ENCODE measurements at places on chromosomes 7 and 10. TPM values are rescaled to one million over a fixed set of nuclear protein-coding genes. Genes with fewer than 3 reads are reported as not detected.

The POM121 gene
- total RNA-seq, result 16.8 TPM

The KLLN gene
- total RNA-seq, result 0.68 TPM

GRCh38 chr10:21172930-21173801 is 276.1 kb upstream of the NEBL start:
- DNase-seq, result peak; percentile 44

DNA sequence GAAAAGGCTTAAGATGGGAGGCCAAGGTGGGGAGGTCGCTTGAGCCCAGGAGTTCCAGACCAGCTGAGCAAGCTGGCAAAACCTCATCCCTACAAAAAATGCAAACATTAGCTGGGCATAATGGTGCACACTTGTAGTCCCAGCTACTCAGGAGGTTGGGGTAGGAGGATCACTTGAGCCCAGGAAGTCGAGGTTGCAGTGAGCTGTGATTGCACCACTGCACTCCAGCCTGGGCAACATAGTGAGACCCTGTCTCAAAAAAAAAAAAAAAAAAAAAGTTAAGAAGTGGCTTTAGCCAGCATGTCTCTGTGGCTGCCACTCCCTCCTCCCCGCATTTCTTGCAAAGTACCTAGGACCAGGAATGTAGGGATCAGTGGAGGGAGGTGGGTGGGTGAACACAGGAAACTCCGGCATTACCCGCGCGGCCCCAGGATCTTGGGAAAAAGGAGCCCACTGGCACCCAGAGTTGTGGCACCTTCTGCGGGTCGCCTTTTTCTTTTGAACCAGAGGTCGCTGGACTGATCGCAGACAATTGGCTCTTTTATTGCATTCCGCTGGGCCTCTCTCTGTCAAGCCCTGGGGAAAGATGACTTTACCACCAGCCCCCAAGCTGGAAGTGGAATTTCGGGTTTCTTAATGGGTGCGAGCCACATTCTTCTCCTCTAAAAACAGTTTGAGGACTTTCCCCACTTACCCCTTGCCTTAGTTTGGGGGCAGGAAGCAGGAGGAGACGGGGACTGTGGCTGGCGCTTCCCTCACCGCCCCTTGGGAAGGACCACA is 3.5 kb downstream of the VGF start:
- no peak for DNase-seq

DNA sequence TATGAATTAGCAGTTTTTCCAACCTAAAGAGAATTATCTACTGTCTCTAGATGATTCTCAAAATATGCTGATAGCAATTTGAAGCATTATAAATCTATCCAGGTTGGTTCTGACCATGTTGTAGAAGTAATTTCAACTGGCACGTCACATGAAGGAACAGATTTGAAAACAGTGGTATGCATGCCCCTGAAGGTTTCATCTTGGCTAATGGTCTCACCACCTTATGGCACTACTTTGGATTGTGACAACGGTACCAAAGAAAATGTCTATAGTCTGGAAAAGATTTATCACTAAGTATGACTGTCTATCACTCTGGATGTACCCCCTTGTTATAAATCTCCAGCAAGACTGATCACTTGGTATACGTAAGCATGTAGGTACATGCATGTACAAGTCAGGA is 723.1 kb upstream of the GALNT17 start:
- DNase-seq, result no peak

Data from left lobe of liver (tissue), 2 donors.